ENCODE measurements at places on chromosomes 7 and 10. TPM values are rescaled to one million over a fixed set of nuclear protein-coding genes. Genes with fewer than 3 reads are reported as not detected.

DNA sequence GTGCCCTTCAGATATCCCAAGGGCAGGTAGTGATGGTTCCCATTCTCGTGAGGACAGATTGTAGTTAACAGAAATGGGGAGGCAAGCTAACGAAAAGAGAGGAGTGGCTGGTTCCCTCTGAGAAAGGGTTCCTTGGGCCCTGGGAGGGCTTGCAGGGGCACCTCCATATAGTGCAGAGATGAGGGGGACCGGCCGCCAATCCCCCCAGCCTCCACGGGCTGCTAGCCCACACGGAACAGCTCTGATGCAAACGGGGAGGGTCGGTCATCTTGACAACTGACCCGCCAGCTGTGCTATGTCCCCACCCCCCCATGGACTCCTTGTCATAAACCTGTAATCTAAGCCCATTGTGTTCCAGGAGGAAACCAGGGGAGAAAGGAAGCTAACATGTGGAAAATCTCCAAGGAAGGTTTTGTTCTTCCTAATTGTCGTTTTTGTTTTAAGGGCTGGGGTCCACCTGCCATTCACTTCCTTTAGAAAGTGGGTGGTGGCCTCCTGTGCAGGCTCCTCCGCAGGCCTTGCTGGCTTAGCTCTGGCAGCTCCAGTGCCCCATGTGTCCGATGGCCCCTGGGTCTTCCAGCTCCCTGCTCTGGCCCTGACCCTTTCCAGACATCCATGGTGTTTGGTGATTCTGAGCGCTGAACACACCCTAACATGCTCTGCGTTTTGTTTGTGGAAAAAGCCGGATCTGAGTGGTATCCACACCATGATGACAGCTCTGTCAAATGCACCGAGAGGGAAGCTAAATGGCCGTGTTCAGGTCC lies 15.9 kb downstream of the ADCY1 start:
- no peak for DNase-seq

The CHST15 gene
- total RNA-seq = 47.2 TPM

The CYP3A4 gene
- total RNA-seq = 0.25 TPM

DNA sequence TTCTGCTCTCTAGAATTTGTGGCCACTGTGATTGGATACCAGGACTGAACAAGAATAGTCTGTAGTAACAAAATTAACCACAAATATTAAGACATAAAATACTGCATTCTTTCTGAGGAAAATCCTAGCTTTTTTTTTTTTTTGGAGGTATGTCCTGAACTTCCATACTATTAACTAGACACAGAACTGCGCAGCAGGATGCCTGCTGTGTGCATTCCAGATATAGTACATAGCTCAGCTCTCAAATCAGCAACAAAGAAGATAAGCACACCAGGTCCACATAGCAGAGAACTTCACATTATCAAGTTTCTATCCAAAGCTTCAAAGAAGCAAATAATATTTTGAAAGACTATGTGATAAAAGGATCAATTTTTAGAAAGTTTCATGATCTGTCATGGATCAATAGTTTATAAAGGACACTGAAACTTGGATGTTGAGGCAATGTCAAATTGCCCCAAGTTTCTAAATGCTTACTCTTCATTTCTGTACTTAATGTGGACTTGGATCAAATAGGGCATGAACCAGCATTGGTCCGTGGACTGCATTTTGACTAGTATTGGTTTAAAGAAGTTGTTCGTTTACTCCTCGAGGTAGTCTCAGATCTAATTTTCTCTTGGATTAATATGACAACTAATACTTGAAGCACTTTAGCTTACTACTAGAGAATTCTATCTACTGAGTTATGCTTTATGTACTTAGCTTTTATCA lies 15.4 kb downstream of the NAMPT start:
- no peak for DNase-seq

The FRAT1 gene
- total RNA-seq = 1.7 TPM

- DNase-seq = no peak
Measured at GRCh38 chr10:122373721-122374120, 787 bp upstream of the PLEKHA1 start.

DNA sequence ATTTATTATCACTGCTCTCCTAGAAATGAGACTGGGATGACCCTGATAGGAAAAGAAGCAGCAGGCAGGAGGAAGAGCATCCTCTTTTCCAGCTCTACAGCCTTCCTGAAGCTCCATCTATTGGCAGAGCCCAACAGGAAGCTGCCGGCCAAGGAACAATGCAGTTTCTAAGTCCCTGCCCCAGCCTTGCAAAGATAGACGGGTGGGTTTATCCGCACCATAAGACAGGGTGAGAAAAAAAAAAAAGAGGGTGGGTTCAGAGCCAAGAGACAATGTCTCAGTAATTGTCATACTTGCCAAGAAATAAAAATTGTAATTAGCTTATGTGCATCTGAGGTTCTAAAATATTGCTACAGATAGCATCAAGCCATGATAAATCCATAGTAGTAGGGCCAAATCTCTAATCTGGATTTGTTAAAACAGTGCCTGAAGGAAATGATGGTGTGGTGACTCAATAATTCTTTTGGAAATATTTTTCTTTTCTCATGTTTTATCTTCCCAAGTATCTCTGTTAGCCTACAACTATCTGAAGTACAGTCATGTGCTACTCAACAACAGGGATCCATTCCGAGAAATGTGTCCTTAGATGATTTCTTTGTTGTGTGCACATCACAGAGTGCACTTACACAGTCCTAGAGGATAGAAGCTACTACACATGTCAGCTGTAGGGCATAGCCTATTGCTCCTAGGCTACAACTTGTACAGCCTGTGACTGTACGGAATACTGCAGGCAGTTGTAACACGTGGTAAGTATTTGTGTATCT lies 242.9 kb upstream of the CXCL12 start:
- DNase-seq = no peak

The C7orf33 gene
- not detected for total RNA-seq

DNA sequence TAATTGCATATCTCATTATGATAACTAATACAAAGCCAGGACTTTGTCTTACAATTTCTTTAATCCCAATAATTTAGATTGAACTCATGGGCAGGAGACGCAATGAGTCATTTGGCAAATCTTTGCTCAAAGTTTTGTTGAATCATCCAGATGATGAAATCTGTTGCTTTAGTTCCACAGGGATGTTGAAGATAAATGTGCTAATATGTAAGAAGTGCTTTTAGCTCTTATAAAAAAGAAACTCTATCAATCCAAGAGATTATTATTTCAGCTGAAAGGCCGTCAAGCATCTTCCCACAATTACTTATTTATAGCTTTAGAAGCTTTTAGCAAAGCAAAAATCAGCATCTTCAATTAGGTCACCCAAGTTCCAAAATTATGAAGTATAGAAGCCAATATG lies 36.8 kb upstream of the ANK3 start:
- DNase-seq = no peak

The SPDYE1 gene
- not detected for total RNA-seq

GRCh38 chr7:39910108-39910869 lies 39.8 kb upstream of the CDK13 start:
- DNase-seq = no peak

DNA sequence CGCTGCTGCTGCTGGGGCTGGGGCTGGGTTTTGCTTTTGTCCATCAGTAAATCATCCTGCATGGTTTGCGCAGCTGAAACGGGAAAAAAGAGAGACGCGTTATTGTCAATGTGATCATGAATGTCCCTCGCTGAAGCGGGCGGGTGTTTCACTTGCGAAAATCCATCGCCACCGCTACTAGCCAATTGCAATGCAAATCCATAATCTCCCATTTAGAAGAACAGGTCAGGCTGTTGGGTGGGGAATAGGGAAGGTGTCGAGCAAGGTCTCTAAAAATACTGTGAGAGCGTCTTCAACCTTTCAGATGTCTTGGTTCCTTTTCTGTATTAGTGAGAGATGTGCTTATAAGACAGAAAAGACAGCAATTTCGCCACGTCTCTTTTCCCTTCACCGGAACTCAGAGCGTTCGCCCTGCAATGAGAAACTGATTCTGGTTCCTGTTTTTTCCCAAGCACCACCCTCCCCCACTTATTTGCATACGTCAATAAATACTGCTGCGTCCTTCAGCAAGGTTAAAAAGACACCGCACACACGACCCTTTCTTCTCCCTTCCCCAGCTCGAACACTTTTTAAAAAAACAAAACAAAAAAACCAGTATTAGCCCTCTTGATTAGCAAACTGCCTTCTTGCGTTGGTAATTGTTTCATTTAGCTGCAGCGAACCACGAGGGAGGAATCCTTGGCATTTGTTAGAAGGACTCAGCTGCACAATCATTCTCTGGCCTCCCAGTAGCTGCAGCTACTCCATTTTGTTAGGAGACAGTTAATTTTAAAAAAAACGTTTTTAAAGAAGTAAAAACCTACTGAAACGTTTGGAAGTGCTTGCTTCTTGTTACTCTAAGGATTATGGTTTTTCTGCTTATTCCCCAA lies 50.4 kb downstream of the CPEB3 start:
- DNase-seq = no peak

The HOGA1 gene
- 1.6 TPM for total RNA-seq

GRCh38 chr10:118505363-118505762 lies 90.1 kb downstream of the PRLHR start:
- DNase-seq = no peak

The VWC2 gene
- total RNA-seq = not detected

DNA sequence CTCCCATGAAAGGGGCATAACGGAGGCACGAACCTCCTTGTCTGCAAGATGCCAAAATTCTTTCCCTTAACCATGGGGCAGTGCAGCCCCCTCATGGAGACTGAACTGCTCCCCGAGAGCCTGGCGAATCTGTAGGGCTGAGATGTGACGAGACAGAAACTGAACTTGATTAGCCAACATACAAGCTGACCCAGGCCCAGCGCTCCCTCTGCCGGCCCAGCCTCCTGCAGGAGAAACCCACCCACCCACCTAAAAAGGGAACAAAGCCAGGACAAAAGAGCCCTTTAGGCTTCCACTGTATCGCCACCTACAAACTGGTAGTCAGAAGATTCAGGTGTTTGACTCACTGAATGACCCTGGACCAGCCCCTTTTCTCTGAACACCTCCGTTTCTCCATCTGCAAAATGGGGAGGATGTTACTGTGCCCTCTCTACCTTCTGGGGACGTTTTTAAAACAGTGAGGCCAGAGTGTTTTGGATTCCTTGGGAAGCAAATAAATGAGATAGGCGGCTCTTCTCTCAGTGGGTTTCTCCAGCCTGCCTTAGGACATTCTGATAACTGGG lies 58.4 kb downstream of the C10orf105 start:
- no peak for DNase-seq

The HABP2 gene
- 0.20 TPM for total RNA-seq

DNA sequence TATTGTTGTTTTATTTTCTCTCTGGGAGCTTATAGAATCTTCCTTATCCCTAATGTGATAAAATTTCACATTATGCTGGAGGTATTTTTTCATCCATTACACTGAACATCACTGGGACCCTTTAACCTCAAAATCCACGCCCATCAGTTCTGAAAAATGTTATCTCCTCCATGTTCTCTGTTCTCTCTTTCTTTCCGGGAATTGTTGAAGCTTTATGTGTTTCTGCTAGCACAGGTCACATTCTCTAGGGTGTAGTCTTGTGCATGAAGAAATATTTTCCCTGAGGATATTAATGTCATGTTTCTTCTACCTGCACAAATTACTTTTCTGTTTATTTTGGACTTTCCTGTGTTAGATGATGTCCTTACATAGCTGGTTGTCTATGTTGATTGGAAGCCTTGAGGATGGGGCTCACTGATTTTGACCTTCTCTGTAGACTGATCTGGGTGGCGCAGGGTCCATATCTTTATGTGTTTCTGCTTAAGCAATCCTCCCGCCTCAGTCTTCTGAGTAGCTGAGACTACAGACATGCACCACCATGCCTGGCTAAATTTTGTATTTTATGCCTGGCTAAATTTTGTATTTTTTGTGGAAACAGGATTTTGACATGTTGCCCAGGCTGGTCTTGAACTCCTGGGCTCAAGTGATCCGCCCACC lies 31.4 kb upstream of the IL6 start:
- no peak for DNase-seq

DNA sequence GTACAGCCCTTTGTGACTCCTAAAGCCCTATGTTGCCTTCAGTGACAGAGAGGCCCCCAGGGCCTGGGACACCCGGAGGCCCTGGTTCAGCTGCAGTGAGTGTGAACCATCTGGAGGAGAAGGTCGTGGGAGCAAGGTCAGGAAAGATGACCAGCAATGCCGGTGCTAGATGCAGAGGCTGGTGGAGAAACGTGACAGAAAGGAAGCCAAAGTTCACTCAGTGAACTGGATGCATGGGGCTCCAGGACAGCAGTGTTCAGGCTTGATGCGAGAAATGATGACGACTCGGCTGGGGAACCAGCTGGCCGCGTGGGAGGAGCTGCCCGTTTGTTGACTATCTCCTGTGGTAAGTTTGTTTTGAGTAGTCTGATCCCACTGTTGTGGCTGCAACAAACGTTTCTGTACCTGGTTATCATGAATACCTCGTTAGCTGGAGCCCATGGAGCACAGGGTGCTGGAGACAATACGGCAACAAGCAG lies 54.1 kb upstream of the MKRN1 start:
- DNase-seq = no peak
